ENCODE measurements at places on chromosomes 7 and 10.
A peak's percentile ranks its signal among the peaks of the same experiment; 100 is the strongest.

GRCh38 chr10:75651417-75651816 lies 220.0 kb downstream of the LRMDA start:
- DNase-seq, result no peak

- DNase-seq, result no peak
Observed at GRCh38 chr7:151308256-151308655, 33.4 kb upstream of the NUB1 start.

DNA sequence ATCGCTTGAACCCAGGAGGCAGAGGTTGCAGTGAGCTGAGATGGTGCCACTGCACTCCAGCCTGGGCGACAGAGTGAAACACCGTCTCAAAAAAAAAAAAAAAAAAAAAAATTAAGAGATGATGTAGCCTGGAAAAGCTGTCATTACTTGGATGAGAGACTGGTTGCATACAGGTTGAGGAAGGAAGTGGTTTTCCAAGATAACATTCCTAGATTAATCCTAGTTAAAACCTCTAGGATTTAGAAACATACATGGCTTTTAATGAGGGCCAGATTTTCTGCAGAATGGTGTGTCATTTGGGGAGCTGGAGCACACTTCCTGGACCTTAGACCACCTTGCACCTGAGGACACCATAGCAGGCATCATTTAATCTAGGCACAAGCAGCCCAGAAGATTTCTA lies 17.8 kb downstream of the VWA2 start:
- DNase-seq, result no peak

- DNase-seq, result no peak
Observed at GRCh38 chr7:57305192-57305748, 144.7 kb upstream of the ZNF716 start.

- DNase-seq, result no peak
Observed at GRCh38 chr7:101173752-101174244, 6.3 kb downstream of the NAT16 start.

DNA sequence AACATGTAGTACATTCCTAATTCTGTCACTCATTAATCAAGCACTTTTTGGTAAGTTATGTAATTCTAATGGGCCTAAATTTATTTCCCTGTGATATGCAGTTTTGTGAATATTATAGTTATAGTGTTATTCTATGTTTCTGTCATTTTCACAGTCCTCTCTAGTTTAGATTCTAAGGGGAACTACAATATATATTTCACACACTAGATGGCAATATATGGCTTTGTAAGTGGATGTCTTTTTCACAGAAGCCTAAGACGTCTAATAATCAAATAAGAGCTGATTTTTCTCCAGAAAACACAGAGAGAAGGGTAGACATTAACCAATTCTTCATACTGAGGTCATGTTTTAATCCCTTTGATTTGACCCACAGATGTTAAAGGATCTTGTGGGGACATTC lies 18.0 kb downstream of the RNLS start:
- no peak for DNase-seq

DNA sequence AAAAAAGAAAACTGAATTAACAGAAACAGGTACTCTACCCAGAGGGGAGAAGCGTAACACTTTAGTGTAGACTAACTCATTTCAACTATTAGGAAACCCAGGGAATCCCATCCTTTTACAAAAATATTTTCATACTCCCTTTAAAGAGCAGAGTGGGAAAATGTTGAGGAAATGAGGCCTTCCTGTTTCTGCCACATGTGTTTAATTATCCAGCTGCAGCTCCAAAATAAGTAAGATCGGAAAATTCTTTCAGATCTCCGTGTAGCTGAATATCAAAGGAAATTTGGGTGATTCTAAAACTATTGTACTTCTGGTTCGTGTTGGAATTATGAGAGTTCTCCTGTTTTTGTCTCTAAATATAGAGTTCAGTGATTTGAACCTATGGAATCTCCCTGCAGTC lies 58.0 kb upstream of the CAV2 start:
- no peak for DNase-seq

GRCh38 chr7:4748231-4748681 lies 27.2 kb upstream of the AP5Z1 start:
- no peak for DNase-seq

GRCh38 chr7:50812841-50813475 lies 30.3 kb upstream of the GRB10 start:
- peak; percentile 94 for DNase-seq

DNA sequence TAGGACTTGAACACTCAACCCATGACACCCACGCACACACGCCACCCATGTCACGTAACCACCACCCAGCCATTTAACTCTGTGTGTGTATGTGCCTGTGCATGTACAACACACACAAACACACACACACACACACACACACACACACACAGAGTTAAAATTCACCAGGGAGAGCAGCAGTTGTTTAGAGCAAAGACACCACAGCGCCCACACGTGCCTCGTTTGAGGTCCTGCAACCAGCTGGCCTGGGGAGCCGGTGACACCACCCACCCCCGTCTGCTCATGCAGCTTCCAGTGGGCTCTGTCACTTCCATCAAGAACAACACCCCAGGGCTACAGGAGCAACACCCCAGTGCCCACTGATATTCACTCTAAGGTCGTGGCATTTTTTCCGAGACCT lies 97.4 kb downstream of the ELFN1 start:
- no peak for DNase-seq

DNA sequence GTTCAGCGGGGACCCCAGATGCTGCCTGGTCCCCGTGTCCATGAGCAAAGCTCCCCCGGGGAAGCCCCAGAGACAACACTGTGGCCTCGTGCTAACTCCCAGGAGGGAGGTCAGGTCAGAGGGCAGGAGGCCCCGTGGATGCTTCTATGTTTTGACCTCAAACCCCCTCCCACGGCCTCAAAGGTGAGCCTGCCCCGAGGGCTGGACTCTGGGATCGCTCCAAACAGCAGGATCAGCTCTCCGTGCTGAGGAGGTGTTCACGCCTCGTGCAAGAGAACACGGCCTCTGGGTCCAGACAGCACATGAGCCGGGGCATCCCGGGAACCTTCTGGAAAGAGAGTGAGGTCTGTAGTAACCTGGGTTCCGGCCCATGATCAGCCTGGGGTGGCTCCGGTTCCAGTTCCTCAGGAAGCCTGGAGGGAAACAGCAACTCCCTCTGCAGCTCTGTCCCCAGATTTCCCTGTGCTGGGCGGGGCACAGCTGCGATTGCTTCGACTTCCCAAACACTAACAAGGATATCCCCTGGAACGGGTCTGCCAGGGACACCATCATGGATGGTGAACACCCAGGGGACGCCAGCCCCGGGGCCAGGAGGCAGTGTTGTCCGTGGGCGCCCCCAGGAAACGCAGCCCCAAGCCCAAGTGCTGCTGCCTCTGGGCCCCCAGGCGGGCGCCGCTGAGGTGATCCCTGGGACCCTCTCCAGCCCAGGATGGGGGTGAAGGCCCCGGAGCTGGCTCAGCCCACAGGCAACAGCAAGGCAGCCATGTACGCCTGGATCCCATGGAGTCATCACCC lies 18.0 kb upstream of the INPP5A start:
- DNase-seq, result peak; percentile 24

- DNase-seq, result no peak
Observed at GRCh38 chr7:117096330-117096729, 143.0 kb downstream of the ST7 start.

GRCh38 chr7:73831584-73831833 lies 713 bp downstream of the CLDN4 start:
- DNase-seq, result no peak

DNA sequence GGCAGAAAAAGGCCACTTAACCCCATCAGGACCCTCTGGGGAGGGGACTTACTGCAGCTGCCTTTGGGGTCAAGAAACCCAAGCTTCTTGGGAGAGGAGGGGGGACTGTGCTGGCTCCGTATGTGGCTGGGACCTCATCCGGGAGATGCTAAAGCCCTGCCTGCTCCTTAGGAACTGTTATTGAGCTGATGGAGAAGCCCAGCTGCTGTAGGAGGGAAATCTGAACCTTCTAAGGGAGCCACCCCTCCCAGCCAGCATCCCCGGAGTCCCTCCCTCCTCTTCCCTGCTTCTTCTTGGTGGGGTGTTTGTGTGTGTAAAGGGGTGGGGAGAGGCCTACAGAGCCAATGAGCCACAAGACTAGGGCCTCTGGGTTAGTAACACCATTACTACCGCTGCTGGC lies 8.2 kb downstream of the KCNIP2 start:
- DNase-seq, result no peak

- no peak for DNase-seq
Observed at GRCh38 chr7:74575083-74575784, 82.3 kb upstream of the GTF2I start.

DNA sequence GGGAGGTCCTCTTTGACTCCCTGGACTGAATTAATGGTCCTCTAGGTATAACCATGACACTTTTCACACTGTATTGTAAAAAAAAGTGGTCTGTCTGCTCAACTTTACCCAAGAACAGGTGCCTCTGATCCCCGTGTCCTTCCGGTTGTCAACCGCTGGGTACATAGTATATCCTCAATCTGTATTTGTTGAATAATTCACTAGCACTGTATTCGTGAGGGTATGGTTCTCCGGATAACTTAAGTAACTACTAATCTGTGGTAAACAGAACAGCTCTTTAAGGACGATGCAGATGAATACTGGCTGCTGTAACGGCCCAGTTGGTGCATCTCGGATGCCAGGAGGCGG lies 472 bp upstream of the ADAM22 start:
- no peak for DNase-seq

DNA sequence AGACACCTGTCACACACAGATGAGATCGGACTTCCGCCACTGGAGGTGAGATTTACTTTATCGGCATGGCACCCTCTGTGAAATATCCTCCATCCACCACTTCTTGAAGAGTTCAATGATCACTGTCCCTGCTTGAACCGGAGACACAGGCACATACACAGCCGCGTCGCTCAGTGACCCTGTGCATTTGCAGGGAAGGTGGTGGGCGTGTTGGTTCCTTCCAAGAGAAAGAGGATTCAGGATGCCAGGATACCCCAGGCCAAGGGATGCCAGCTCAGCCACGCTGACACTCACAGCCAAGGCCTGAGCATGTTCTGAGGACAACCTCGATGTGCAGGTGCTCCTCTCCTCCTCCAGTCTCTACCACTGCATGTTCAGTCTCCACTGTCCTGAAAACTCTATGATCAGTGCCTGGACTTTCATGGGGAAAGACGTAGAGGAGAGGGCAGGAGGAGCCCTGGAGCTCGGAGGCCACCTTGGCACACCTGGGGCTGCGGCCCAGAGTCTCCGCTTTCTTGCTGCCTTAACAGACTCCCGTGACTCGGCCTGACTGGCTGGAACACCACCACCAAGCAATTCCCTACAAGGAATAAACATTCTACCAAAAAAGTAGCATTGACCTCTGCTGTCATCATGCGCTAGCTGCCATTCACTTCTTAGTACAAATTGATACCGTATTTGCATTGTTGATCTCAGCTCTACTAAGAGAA lies 115.2 kb downstream of the TCERG1L start:
- DNase-seq, result no peak

DNA sequence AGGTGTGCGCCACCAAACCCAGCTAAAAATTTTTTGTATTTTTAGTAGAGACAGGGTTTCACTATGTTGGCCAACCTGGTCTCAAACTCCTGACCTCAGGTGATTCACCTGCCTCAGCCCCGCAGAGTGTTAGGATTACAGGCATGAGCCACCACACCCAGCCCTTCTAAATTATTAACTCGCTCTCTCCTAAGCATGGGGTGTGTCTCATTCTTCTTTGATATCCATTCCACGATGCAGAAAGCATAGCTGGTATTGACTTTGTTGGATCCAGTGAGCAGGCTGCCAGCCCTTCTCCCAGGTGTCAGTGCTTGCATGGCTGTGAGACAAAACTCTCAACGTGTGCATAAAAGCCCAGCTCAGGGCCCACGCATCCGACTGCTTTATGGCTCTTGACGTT lies 254.1 kb upstream of the PFKP start:
- DNase-seq, result no peak

DNA sequence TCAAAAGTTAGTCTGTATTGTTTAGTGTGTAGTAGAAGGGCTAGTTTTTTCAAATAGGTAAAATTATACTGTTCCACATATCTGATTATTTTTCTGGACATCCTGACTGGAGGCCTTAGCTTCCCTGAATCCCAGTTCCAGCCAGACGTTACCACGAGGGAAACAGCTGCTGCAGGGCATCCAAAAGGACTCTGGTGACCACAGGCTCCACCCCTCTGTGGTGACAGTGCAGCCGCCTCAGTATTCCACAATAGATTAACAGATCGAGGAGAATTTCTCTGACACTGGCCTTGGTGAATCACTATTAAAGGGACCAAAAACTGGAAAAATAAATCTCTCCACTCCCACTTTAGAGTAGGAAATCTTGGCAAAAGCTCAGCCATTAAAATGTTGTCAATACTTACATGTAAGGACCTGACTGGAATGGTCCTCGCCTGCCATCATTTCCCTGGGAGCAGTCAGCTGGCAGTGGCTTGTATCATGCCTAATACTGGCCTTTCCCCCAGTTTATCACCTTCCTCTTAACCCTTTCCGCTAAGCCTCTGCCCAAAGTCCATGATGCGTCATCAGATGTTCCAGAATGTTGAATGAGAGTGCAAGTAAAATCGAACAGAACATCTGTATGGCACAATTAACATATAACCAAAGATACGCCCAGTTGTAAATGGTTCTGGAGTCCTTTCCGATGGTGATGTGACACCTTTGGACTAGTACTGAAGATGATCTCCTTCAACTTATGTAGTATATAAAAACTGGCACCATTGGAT lies 31.6 kb downstream of the ENO4 start:
- DNase-seq, result no peak

GRCh38 chr7:110771717-110772116 lies 319.2 kb upstream of the LRRN3 start:
- no peak for DNase-seq

- DNase-seq, result no peak
Observed at GRCh38 chr10:97314671-97315070, 4.4 kb upstream of the FRAT1 start.

DNA sequence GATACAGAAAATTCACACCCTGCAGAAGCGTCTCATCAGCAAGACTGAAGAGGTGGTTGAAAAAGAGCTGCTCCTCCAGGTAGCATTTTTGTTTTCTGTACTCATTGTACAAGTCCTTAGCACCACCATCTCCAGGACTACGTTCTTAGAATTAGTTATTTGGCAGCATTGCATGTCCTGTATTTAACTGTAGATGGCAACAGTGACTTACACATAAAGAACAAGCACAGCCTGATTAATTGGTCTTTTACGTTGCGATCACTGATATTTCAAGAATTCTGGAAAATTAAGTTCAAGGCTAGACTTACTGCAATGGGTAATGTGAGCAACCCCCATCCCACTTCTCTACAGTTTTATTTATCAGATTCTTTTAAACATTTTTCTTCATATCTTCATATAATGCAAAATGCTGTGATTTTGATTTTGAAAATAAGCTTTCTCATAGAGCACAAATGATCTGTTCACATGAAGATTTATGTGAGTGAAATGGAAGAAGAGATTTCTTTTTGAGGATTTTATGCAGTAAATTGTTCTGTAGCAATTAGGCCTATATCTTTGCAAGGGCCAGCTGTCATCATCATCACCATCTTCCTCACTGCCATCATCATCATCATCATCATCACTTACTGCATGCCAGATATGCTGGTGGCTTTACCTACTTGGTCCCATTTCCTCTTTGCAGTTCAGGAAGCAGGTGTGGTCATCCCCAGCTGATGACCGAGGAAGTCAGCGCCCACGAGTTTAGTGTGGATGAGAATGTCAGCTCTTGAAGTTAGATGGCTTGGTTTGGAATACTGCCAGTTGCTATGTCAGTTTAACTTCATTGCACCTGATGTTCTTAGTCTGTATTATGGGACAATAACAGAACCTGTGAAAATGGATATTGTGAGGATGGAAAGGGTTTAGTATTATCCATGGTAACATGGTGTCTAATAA lies 53.4 kb downstream of the CFAP58 start:
- DNase-seq, result no peak

Data from adrenal gland (tissue), 19 donors.